ENCODE measurements at places on chromosomes 6 and 20.

DNA sequence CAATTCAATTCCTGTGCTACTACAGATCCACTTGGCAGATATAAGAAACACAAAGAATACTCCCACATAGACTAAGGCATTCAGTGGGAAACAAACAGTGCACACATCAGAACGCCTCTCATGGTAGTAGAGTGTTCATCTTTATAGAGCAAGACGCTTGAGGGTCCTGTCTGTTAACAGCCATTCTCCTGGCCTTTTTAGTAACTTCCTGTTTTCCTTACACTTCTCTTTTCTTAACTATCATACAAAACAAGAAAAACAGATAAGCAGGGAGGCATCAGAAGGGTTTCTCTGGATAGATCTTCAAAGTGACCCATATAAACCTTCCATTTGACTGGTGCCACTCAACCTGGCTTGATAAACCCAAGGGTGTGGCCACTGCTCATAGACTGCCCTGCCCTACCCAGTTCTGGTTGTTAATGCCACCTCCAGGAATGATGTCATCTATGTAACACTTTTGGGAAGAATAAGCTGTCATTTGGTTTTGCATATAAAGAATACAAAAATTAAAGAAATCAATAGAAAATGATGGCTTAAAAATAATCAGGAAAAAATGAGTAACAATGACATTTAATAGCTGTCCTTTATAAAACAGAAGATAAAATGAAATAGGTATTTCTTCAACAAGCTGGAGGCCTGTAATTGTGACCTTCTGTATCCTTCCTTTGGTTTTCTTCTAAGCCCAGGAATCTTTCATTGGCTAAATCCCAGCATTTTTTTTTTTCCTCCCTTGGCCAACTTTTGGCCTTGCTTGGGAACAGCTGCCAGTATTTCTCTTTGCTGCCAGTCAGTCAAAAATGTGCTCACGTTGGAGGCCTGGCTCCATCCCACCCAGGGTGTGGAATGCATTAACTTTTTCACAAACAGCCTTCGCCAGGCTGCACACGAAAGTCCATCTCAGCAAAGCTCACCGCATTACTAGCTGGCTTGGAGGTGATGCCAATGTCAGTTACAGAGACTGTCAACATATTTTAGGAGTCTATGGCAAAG, 103.5 kb downstream of the GJA10 start:
- DNase-seq: no peak

DNA sequence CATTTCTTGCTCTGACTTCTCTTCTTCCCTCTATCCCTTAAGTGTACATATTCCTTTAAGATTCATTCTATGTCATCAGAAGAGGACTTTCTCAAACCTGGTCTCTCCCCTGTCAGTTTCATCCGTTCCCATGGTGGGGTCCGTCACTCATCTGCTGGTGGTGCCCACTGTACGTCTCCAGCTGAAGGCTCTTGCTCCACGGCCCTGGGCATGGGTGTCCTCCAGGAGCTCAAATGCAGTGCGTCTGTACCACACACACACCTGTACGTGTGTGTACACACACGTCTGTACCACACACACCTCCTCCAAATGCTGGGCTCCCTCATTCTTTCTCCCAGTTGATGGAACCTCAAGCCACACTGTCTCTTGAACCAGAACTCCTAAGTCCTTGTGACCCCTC, 85.6 kb downstream of the CAP2 start:
- DNase-seq: no peak

DNA sequence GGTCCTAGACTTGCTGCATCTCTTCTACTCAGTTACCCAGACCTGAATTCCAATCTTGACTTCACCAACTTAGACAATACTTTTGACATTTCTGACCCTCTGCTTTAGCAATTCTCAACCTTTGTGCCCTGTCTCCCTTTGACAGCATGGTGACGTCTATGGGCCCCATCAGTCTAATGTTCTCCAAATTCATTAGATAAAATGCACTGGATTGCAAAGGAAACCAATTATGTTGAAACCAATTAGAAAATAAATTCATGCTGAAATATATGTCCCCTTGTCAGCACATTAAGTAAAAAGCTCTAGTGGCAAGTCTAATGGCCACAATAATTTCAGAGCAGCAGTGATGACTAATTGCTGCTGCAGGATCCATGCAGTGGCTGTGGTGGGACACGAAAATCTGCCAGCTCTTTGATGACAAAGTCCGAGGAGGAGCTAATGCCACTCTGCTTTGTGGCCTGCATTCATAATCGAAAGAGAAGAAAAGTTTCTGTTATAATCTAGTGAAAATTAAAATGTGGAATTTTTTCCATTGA, 64.0 kb downstream of the BFSP1 start:
- DNase-seq: no peak

DNA sequence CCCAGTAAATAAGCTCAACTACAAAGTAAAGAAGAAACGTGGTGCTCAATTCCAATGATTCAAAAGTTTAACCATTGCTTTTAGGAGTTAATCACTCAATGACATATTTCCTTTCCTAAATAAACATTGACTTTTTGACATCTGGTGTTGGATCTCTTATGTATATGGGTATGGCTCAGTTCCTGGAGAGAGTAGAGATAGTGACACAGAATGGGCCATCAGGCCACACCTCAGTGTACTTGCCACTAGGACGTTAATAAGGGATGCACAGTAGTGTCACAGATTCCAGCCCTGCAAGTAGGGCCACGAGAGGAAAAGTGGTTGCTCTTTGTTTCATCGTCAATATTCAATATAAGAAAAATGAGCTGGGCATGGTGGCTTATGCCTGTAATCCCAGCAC, 48.9 kb upstream of the TXNDC5 start:
- DNase-seq: no peak

DNA sequence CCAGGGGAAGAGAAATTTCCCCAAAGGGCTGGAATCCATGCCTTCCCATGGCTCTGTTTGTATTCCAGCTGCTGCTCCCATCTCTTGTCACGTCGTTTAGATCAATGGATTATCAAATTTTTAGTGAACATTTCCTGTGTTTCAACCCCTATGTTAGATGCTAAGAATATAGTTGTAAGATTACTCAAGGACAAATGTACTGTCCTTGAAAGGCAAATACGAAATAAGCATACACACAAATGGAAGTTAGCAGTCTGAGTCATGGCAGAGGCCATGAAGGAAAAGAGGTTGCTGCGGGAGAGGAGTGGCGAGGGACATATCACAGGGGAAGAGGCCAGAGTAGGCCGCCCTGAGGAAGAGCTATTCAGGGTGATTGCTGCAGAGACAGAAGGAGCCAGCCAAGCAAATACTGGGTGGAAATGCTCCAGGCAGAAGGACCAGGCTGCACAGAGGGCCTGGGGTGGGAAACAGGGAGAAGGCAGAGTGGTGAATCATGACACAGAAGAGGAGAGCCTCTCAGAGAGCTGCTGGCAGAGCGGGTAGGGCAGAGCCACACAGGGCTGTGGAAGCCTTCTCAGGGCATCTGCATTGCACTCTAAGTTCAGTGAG, 219.2 kb upstream of the LRFN2 start:
- DNase-seq: no peak

DNA sequence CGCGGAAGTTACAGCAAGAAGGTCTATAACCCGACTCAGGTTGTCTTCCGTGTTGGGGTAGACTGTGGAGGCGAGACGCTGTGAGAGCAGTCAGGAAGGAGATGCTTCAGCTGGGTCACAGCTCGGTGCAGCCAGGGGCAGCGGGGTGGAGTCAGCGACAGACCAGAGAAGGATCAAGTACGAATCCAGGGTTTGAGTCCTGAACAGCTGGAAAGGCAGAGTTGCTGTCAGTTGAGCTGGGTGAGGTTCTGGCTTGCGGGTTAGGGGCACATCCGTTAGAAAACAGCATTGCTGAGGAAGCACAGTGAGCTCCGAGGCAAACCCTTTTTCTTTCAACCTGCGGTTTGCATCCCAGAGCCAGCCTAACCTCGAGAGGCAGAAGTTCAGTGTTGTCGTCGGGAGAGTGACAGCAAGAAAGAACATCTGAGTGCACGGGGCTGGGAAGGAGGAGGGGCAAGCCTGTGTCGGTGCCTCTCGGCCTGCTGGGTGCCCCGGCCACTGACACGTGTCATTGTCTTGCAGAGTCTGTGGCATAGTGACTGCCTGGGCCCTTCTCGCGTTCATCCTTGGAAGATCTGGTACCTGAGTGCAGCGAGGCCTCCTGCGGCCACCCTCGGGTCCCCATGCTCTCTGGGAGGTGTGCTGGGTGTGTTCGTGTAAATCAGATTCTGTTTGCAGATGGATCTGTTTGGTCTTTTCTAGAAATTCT, 20.0 kb downstream of the PNLDC1 start:
- peak; percentile 20 for DNase-seq

DNA sequence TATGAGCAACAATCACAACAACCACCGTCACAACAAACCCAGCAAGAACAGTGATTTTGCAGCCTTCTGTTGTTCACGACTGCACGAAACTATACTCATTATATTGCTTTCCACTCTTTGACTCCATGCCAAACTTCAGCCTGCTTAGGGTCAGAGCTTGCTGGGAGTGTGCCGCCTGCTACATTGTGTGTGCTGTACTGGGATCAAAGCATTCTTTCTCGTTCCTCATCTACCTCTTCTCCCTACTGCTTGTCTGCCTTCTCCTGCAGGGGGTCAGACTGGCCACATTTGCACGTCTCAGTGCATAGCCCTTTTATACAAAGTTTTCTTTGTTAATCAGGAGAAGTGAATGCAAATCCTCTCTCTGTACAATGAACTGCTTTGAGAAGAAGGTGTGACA, 401.6 kb upstream of the CITED2 start:
- no peak for DNase-seq

GRCh38 chr6:3315841-3316240, 57.1 kb downstream of the PSMG4 start:
- DNase-seq: no peak

GRCh38 chr6:18270216-18270615, 5.9 kb upstream of the DEK start:
- DNase-seq: no peak

GRCh38 chr20:53957451-53958172, 112.8 kb downstream of the BCAS1 start:
- no peak for DNase-seq

GRCh38 chr6:108868647-108869046, 20.4 kb downstream of the ARMC2 start:
- DNase-seq: no peak

- no peak for DNase-seq
These were observed 35.7 kb upstream of the GABRR1 start for GRCh38 chr6:89252907-89253306.

DNA sequence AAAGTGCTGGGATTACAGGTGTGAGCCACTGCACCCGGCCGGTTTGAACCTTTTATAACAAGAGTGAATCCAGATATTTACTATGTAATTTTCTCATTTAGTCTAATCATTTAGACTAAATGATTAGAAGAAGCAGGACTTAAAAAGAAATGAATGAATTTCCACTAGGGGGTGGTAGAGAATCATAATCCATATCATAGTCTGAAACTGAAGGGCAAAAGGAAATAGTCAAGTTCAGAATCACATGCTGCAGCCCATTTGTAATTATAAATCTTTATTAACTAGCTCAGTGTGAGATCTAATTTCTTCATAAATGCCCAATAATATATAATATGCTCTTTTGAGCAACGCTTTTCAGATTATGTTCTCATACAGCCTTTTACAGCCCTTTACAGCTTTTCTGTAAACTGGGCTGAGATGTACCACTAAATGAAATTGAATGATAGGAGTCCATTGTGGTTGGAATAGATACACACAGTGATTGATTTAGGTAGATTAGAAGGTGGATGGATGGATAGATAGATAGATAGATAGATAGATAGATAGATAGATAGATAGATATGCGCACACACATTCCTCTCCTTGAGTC, 31.8 kb downstream of the PSMB9 start:
- no peak for DNase-seq

- no peak for DNase-seq
These were observed 13.3 kb upstream of the THBS2 start for GRCh38 chr6:169266746-169267591.

- no peak for DNase-seq
These were observed 102.7 kb downstream of the JARID2 start for GRCh38 chr6:15348528-15348927.

GRCh38 chr20:33676652-33677645, 2.7 kb upstream of the NECAB3 start:
- no peak for DNase-seq

GRCh38 chr20:59157961-59158541, 5.6 kb upstream of the ZNF831 start:
- no peak for DNase-seq

DNA sequence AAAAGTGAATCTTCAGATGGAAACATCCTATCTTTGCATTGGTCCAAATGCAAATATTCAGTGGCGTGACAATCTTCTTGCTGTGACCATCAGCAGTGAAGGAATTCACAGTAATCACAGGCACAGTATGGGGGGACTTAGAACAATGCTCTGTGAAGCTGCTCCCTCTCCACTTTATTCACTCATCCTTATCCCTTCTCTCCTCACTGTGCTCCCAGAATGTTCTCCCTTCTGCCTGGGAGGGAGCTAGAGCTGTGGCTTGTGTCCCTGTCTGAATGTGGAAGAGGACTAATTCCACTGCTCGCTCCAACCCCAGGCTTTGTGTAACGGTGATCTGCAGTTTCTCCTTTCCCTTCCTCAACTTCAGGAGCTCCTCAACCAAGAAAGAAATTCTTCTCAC, 243.7 kb downstream of the ALDH8A1 start:
- DNase-seq: no peak

Measured in stimulated activated CD4-positive, alpha-beta T cell treated with anti-CD3 and anti-CD28 coated beads, Interleukin-4, amount 100 ng/mL, for 24 hours (primary cell).